ENCODE measurements at places on chromosomes 4 and X.

DNA sequence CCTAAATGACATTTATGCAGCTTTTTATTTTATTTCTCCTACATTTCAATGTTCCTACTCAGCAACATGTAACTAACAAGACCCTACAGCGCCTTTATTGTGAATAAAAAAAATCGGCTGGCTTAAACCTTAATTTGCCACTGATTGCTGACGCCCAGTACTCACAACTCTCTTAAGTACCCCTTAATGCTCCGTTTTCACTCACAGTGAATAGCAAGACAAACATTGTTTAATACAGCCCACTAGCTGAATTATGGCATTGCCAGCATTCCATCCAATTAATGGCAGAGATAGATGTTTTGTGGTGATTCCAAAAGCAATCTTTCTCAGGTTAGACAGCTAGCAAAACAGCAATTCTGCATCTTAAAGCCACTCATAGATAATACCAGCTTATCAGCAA is 61.1 kb downstream of the PPARGC1A start:
- no peak for DNase-seq

DNA sequence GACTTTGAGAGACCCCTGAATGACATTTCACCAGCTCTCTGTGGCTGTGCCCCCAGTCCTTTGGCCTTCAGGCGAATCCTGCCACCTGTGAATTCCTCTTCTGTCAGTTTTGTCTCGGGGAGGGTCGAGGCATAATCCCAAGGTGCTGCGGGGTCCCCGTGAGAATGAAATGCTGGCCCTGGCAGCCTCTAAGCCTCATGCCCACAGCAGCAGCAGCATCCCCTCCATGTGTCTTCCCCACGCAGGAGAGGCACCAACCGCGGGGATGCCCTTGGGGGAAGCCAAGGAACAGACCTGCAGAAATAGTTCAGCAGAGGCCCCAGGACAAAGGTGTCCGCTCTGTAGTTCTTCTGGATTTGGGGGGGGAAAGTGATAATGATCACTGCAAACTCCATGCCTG is 104.8 kb downstream of the PHKA2 start:
- DNase-seq: no peak

GRCh38 chr4:17823871-17824669 is 13.3 kb downstream of the NCAPG start:
- DNase-seq: no peak

DNA sequence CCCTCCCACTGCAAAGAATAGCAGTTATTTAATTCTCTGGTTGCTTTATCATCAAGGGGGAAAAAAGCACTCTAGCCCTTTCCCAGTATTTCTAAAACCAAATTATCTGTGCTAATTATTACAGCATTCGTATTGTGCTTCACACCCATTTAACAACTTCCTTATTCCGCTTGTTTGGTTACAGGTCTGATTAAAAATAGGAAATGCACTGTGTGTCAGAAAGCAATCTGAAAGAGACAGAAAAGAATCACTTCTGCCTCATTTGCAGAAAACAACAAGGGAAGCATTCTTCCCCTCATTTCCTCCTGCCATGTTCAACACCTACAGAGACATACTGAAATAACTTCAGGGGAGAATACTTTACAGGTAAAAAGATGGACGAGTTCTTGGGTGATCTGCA is 114.9 kb upstream of the MAP3K15 start:
- no peak for DNase-seq

DNA sequence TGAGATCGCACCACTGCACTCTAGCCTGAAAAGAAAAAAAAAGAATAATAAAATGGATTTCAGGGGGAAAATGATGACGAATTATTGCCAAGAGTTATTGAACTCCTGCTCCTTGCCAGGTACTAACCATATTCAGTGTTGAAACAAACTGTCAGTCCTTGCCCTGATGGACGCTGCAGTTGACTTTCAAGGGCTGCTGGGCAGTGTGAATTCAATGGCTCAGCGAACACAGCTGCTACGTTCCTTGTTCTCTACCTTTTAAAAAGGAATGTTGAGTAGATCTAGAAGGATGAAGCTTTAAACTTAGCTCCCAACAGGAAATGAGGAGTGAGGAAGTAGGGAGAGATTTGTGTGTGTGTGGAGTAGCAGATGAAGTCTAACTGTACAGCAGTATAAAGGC is 2.7 kb downstream of the LIMCH1 start:
- DNase-seq: no peak

DNA sequence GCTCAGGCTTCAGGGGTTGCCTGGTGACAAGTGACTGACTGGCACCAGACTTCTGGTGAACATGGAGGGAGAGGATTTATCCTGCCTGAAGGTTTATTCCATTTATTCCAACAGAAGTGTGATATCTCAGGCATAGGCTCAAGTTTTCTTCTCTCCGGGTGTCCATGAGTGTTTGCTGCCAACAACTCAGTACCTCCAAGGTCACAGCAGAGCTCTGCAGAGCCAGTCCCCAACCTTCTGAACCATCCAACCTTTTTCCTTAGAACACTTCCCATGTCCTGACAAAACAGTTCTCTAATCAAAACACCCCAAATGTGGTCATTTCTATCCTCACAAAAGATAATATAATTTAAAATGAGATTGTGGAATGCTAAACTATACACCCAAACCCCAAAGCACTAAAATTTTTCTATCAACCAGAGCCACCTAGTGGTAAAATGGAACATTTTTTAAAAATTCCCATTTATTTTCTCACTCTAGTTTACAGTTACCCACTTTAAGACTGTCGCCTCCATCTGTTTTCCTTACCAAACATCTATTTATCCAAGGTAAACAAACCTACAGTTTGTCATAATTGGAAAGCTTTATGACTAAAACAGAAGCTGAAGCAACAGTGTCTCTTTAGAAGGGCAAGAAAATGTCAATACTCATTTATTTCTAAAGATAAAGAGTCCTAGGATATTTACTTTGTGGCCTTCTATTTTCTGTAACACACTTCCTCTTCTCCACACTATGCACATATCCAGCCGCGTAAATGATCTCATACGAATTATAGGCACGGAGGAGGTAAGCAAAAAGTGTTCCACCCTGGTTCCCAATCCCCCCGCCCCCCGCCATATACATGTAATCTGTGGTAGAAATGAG is 39.5 kb downstream of the TMEM154 start:
- DNase-seq: no peak

DNA sequence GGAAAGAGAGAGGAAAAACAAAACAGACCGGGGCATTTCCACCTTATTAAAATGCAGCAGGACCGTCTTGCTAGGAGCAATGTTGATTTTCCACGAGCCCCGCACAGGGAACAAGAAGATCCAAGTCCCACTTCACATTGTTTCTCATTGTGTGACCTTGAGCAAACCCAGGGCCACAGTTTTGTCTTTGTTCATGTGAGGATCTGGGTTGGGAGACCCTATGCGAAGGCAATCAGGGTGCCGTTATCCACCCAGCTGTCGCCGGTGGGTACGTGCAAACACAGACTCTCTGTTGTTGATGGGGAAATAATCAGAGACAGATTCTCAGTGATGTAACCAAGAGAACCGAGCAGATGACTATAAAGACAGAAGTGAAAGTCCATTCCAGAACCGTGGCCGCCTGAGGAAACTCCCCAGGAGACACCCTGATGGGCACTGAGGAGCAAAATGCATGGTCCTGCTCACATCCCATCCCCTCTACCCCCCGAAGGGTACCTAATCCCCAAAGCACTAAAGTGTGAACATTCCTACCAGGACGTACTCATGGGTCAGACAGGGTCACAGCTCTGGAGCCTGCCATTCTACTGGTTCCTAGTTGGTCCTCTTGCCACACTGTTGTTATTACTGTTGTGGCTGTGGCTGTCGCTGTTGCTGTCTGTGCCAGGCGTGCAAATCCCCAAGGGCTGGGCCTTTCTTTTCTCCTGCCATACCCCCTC is 102.7 kb upstream of the RBPJ start:
- DNase-seq: no peak

- DNase-seq: no peak
These were observed 298.1 kb upstream of the TRPC5 start for GRCh38 chrX:112380541-112381278.

DNA sequence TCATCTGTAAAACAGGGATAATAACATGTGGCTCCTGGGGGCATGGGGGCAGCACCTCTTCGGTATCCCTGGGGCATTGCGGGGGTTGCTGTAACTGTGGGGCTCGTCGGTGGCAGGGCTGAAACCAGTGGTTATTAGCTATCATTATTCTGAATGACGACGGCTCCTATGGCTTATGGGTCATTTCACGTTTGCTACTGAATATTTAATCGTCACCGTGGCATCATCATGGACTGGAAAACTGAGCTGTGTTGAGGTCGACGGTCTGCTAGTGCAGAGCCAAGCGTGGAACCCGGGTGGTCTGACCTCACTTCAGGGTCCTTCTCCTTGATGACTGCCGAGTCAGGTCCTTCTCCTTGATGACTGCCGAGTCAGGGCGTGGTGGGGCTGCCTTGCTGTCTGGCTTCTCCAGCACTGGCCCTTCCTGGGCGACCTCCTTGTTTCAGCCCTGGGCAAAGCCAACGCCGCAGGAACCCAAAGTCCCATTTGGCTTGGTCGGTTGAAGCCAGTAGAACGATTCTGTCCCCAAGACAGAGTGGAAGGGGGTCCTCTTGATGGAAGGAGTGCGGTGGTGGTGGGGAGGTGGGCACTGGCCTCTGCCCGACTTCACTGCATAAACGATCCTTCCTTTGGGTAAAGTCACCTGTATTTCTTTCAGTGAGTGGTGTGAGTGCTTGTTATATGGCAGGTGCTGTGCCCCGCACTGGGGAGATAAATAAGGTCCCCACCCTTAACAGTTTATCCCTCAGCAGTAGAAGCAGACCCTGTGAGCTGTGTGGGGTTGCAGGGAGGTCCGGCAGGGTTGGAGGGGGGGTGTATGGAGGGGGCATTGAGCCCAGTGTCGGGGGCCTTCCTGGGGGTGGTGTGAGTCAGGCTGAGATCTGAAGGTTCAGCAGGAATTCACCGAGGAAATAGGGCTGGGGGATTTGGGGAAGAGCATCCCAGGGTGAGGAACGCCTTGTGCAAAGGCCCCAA is 40.8 kb downstream of the PSAPL1 start:
- DNase-seq: no peak

DNA sequence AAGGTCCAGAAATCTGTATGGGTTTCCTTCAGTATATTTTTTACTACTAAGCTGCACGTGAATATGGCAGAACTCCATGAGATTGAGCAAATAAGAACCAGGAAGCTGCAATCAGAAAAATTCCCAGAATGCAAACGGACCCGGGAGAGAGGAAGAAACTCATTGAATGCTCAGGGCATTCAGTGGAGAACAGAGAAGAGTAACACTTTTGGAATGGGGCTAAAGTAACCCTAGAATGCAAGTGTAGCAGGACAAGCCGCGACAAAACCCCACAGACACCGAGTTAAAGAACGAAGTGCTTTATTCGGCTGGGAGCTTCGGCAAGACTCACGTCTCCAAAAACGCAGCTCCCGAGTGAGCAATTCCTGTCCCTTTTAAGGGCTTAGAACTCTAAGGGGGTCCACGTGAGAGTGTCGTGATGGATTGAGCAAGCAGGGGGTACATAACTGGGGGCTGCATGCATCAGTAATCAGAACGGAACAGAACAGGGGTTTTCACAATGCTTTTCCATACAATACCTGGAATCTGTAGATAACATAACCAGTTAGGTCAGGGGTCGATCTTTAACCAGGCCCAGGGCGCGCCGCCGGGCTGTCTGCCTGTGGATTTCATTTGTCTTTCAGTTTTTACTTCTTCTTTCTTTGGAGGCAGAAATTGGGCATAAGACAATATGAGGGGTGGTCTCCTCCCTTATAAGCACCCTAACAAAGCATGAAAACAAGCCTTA is 56.4 kb downstream of the RAB28 start:
- DNase-seq: no peak

DNA sequence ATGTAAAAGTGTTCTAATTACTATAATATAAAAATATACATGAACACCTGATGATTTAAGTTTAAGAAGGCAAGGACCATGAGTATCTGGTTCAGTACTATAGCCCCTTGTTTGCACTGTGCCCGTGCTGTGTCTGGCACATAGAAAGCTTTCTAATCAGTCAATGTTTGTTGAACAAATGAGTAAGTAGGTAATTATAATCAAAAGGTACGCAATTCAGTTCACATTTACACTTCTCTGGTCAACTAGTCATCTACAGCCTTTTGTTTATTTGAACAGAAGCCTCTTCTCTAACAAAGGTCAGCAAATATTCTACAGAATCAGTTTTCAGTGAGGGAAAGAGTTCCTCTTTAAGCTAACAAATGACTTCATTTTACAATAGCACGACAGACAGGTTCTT is 523.3 kb downstream of the SMARCA1 start:
- DNase-seq: no peak

- DNase-seq: no peak
These were observed 37.2 kb downstream of the MAP9 start for GRCh38 chr4:155339588-155339987.

- DNase-seq: no peak
These were observed 222.5 kb downstream of the RAB28 start for GRCh38 chr4:13261486-13262257.

DNA sequence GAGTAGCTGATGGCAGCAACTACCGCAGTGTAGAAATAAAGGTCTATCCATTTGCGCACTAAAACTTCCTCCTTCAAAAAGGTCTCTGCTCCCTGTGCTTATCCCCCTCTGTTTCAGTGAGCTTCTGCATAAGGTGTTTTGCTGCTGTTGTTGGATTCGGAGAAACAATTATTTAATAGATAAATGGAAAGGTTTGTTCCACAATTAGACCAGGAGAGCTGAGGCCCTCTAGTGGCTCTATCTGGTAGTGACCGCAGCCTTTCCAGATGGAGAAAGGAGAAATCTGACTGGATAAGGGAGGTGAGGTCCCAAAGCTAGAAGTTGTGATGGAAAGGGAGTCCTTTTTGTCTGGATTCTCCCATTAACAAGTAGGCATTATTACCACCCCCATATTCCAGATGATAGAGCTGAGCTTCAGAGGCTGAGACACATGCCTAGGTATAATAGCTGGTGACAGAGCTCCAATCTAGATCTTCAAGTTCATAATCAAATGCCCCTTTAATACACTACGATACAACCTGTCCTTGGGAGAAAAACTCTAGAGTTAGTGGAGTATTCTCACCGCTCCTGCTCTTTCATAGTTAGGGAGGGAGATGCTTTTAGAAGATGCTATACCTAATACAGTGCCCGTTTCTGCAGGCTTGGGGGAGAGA is 5.1 kb upstream of the GABRQ start:
- no peak for DNase-seq

DNA sequence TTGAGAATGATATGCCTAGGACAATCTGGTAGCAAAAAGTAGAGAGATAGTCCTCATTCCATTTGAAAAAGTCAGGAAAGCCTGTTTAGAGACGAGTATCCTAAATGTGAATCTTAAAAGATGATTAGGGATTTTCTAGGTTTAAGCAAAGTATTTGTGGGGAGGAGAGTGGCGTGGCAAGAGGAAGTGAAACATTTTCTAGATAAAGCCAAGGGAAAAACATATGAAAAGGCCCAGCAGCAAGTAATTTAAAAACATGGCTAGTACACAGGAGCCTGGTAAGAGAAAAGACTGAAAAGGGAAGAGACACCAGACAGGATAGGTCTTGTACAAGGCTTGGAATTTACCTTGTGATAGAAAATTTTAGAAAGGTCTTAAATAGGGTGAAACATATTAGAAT is 45.9 kb downstream of the CORIN start:
- no peak for DNase-seq

All from stimulated activated CD8-positive, alpha-beta memory T cell treated with anti-CD3 and anti-CD28 coated beads, Interleukin-2, amount 100 ng/mL, for 1 hour (primary cell).